ENCODE measurements at places on chromosomes 16 and 17.

DNA sequence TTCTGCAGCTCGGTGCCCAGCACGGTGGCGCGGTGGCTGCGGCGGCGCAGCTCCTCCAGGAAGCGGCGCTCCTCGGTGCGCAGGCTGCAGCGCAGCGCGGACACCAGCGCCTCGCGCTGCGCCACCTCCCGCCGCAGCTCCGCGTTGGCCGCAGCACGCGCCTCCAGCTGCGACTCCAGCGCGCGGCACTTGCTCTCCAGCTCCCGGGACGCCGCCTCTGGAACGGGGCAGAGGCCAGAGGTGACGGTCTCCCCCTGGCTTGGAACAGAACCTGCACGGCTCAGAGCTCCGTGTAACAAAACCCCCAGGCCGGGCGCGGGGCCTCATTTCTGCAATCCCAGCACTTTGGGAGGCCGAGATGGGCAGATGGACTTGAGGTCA is 13.2 kb upstream of the CLUH start:
- DNase-seq, result no peak

- no peak for DNase-seq
These were observed 103.5 kb downstream of the ABCC1 start for GRCh38 chr16:16052916-16053315.

DNA sequence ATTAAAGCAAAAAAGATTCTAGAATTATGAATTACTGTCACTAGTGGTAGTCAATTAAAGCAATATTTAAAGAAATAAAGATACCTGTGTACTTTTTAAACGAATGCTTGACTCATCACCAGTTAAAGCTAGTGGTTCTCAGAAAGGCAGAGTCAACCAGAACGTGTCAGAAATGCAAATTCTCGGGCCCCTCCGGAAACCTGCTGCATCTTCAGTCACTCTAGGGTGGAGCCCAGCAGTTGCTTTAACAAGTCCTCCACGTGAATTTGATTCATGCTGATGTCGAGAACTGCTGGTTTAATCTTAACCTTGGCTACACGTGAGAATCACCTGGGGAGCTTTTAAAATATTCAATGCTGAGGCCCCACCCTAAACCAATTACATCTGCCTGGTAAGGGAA is 169.8 kb upstream of the SDK2 start:
- no peak for DNase-seq

- no peak for DNase-seq
These were observed 6.3 kb upstream of the PPP1R27 start for GRCh38 chr17:81840826-81841778.

GRCh38 chr16:80802138-80802537 is 2.3 kb downstream of the CDYL2 start:
- DNase-seq, result no peak

GRCh38 chr17:56978441-56979090 is 635 bp downstream of the SCPEP1 start:
- DNase-seq, result no peak

GRCh38 chr17:46742565-46743270 is 75.8 kb downstream of the WNT3 start:
- DNase-seq, result no peak

DNA sequence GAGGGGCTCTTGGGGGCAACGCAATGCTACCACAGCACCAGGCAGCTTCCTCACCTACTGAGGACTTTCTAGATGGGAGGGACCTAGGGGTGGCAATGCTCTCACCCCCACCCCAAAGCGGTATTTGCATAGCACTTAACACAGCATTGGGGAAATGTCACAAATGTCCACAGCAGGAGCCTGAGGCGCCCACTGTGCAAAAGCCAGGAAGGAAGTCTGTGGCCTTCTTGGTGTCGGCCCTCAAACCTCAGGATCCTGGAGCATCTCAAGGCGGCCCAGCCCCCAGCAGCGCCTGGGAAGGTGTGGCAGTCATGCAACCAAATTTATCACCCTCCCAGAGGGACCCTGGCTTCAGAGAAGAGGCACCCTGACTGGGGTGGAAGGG is 45.3 kb downstream of the WNT3 start:
- no peak for DNase-seq

DNA sequence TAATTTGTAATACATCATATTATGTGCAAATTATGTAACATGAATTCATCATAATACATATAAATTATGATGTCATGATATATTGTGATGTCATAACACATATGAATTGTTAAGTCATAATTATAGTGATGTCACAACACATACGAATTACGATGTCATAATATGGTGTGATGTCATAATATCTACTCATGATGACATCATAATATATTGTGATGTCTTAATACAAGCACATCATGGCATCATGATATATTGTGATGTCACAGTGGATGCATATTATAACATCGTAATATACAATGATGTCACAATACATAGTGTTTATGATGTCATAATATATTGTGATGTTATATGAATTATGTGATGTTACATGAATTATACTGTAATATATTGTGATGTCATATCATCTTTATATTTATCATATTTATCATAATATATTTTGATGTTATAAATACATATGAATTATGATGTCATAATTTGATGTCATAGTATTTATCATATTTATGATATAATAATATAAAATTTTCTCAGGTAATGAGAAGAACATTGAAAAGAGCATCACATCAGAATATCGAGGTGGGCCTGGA is 1793.0 kb downstream of the TP53TG3F start:
- no peak for DNase-seq

DNA sequence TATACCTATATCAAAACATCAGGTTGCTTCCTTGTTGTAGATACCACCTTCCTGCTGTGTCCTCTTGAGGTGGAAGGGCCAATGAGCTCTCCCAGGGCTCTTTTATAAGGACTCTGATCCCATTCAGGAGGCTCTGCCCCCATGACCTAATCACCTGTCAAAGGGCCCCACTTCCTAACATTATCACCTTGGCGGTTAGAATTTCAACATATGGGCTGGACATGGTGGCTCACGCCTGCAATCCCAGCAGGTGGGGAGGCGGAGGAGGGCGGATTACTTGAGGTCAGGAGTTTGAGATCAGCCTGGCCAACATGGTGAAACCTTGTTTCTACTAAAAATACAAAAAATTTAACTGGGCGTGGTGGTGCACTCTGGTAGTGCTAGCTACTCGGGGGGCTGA is 86.4 kb downstream of the HAPSTR1 start:
- DNase-seq, result no peak

GRCh38 chr17:8696906-8697305 is 47.7 kb downstream of the CCDC42 start:
- no peak for DNase-seq

DNA sequence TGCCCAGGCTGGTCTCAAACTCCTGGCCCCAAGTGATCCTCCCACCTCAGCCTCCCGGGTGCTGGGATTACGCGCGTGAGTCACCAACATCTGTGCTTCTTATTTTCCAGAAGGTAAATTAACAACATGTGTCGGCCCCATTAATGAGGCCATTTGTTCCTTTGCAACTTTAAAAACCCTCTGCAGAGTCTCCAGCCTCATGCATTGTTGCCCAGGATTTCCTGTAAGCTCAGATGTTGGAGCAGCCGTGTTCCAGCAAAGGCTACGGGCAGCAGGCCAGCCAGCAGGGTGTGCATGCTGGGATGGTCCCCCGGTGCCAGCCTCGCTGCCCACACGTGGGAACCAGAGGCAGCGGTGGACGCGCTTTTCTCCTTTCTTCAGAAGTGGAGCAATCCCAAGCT is 19.1 kb upstream of the HEXD start:
- DNase-seq, result no peak

DNA sequence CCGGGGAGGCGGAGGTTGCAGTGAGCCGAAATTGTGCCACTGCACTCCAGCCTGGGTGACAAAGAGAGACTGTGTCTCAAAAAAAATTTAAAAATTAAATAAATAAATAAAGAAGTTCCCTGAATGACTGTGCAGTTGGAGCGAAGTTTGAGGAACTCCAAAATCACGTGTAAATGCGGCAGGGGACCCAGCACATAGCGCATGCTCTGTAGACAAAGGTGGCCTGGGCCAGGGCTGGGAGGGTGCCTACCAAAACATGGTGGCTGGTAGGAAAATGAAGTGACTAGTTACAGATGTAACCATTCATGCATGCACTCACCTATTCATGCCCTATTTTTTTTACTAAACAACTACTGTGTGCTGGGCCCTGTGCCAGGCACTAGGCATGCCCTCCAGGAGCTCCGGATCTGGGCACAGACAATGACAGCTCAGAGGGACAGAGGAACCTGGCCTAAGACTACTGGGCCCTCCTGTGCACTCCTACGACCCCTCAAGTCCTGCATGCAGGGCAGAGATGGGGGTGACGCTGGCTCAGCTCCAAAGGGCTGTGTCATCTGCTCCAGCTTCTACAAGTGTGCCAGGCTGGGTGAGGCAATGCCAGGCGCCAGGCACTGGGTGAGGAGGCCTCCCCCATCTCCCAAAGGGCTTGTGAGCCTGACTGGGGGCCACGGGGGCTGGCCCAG is 65.3 kb downstream of the RMI2 start:
- no peak for DNase-seq

DNA sequence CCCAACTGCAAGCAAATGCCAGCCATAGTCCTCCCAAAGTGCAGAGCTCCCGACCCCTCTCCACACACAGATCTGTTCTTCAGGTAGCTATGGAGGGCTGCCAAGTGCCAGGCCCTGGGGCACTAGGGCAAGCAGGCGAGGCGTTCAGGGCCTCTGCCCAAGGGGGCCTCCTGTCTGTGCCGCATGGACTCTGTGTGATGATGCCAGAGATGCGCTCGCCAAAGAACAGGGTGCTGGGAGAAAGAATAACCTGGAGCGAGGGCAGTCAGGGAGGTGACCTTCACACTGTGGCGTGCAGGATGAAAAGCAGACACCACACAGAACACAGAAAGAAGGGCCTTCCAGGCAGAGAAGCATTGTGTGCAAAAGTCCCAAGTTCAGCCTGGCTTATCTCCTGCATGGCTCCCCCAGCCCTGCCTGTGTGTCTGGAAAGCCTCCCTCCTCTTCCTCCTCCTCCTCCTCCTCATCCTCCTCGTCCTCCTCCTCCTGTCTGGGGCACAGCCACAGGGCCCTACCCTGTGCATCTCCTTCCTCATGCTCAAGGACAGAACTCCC is 44.2 kb downstream of the PEMT start:
- no peak for DNase-seq

DNA sequence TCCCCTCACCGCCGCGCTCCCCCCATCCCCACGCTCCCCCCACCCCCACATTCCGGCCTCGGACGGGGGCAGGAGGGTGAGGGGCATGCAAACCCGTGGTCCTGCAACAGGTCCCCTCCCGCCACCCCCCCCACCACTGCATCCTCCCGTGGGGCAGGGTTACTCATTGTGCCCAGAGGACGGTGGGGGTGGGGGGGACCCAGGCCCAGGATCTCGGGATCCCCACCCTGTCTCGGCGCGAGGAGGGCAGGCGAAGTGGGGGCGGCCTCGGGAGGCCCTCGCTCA is 8.5 kb downstream of the SLC22A31 start:
- no peak for DNase-seq

- DNase-seq, result no peak
These were observed 16.0 kb upstream of the HEATR6 start for GRCh38 chr17:60094754-60095153.

DNA sequence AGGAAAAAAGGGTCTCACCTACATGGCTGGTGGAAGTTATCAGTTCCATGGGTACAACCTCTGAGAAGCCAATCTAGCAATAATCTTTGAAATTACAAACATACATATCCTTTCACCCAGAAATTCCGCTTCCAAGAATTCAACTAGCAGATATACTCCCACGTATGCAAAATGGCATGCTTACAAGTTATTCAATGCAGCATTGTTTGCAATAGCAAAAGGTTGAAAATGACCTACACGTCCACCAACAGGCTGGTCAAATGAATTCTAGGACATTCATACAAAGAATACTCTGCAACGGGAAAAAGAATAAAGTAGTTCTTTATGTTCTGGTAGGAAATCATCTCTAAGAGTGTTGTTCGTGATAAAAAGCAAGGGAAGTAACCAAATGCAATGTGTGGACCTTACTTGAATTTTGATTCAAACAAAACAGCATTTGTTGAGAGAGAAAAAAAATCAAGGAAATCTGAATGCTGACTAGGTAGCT is 63.7 kb upstream of the NLK start:
- no peak for DNase-seq

DNA sequence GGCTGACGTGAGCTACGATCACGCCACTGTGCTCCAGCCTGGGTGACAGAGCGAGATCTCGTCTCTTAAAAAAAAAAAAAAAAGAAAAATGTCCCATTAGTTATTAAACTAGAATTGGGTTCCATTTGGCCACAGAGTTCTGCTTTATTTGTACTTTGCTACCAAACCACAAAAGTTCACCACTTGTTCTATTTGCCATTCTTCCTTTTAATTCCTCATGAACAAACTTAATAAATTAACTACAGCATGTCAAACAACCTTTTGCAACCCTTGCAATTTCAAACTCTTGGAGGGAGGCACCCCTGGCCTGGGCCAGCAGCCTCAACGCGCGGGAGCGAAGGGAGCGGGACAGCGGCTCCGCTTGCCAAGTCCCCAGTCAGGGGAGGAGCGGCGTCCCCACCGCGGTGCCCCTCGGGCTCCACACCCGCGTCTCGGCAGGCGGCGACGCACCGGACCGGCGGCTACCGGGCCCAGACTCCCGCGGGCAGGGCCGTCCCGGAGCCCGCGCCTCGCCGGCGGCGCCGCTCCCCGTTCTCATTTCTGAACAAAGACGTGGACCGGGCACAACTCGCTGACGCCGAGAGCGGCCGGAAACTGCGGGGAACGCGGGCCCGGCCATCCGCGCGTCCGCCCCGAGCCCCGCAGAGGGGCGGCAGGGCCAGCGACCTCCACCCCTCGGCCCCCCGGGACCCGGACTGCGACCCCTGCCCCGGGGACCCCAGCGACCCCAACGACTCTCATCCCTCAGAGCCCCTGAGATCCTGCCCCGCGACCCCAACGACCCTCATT is 775 bp downstream of the CYTH1 start:
- DNase-seq, result peak; percentile 35

DNA sequence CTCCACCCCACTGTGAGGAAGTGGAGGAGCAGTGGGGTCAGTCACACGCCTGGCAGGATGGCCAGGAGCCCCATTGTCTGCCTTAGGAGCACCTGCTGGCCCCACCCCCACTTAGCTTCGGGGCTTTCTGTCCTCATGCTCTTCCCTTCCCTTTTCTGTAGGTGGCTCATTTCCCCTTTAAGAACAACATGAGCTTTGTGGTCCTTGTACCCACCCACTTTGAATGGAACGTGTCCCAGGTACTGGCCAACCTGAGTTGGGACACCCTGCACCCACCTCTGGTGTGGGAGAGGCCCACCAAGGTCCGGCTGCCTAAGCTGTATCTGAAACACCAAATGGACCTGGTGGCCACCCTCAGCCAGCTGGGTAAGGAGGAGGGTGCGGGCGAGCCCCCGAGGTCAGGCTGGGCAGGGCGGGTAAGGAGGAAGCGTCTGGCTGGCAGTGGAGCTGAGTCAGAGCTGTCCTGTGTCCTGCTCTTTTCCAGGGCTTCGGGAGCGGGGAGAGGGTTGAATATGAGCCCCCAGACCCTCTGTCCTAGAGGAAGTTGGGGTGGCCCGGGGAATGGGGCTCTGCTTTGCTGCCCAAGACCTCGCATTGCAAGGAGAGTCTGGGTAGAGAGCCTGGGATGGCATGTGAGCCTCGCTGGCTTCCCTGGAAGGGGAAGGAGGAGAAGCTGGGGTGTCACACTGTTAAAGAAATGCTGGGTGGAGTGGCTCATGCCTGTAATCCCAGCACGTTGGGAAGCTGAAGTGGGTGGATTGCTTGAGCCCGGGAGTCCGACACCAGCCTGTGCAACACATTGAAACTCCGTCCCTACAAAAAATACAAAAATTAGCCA is 9.2 kb upstream of the SERPINF1 start:
- DNase-seq, result no peak

- no peak for DNase-seq
These were observed 16.7 kb upstream of the C16orf78 start for GRCh38 chr16:49356728-49357488.

GRCh38 chr17:80980397-80981061 is 11.1 kb upstream of the CHMP6 start:
- DNase-seq, result no peak

All from NCI-H774 (cell line).